ENCODE measurements at places on chromosomes 11 and 22. TPM values are rescaled to one million over a fixed set of nuclear protein-coding genes. Genes with fewer than 3 reads are reported as not detected.
A peak's percentile ranks its signal among the peaks of the same experiment; 100 is the strongest.

GRCh38 chr11:121717296-121717695, 264.5 kb upstream of the SORL1-AS1 start:
- H3K36me3 ChIP-seq: no peaks in the 10 kb centered on the region
- no peak for DNase-seq
- no peak overlapping the region for H3K4me3 ChIP-seq
- no peak overlapping the region for H3K27ac ChIP-seq

DNA sequence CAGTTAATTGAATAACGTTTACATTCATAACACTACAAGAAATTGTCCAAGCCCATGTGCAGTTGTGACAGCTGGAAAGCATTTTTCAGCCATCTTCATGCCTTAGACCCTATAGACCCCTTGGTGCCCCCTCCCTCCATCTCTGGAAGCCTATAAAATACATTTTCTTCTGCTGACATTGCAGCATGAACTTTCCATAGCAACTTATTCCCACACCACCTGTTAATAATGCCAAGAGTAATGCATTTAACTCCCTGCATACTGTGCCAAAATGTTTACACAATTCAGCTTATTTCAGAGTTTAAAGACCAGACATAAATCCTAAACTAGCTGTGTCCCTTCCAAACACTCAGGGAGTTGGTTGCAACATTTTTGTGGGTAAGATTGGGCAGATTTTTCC, 143.0 kb upstream of the ARHGAP20 start:
- H3K4me3 ChIP-seq: no peak overlapping the region
- no peaks in the 10 kb centered on the region for H3K36me3 ChIP-seq
- no peak for DNase-seq
- no peaks in the 10 kb centered on the region for H3K4me1 ChIP-seq
- H3K27me3 ChIP-seq: peaks cover 11% of the 10 kb centered on the region

GRCh38 chr11:12694183-12694531, 19.9 kb downstream of the TEAD1 start:
- no peak overlapping the region for H3K27ac ChIP-seq
- no peak for DNase-seq
- peaks cover 12% of the 10 kb centered on the region for H3K4me1 ChIP-seq
- no peak overlapping the region for H3K4me3 ChIP-seq

DNA sequence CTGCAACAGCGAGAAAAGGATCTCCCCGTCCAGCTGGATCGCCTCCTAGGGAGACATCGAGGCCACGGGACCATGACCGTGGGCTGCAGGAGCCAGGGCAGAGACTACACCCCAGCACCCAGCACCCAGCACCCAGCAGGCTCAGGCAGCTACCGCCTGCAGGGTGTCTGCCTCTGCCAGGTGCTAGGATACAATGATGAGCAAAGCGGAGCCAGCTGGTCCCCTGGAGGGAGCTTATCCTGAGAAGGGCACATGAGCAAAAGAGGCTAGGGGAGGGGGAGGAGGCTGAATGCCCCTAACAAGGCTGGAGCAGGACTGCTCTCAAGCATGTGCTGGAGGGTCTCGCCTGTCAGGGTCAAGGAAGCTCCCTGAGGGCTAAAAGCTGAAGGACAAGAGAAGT, 4.8 kb upstream of the CASTOR1 start:
- H3K27me3 ChIP-seq: no peaks in the 10 kb centered on the region
- no peak overlapping the region for H3K4me3 ChIP-seq
- H3K27ac ChIP-seq: no peak overlapping the region
- DNase-seq: no peak
- peaks cover 7% of the 10 kb centered on the region for H3K36me3 ChIP-seq
- H3K4me1 ChIP-seq: peaks cover 42% of the 10 kb centered on the region

DNA sequence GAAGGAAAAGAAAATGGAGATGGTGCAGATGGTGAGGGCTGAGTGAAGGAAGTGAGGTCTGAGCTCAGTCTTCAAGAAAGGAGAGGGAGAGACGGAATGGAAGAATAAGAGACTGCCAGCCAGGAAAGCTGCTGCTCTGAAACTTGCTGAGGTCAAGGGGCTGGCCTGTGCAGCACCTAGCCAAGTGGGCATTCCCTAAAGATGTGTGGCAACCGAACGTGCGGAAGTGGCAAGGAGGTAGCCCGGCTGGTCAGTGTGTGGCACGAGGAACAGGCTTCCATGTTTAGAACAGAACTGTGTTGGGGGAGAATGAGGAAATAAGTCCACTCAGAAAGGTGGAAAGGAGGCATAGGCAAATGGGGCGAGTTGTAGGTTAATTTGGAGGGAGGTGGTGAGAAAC, 7.6 kb upstream of the IGSF9B start:
- no peak overlapping the region for H3K27ac ChIP-seq
- no peaks in the 10 kb centered on the region for H3K36me3 ChIP-seq
- H3K4me1 ChIP-seq: peaks cover 12% of the 10 kb centered on the region
- DNase-seq: no peak

DNA sequence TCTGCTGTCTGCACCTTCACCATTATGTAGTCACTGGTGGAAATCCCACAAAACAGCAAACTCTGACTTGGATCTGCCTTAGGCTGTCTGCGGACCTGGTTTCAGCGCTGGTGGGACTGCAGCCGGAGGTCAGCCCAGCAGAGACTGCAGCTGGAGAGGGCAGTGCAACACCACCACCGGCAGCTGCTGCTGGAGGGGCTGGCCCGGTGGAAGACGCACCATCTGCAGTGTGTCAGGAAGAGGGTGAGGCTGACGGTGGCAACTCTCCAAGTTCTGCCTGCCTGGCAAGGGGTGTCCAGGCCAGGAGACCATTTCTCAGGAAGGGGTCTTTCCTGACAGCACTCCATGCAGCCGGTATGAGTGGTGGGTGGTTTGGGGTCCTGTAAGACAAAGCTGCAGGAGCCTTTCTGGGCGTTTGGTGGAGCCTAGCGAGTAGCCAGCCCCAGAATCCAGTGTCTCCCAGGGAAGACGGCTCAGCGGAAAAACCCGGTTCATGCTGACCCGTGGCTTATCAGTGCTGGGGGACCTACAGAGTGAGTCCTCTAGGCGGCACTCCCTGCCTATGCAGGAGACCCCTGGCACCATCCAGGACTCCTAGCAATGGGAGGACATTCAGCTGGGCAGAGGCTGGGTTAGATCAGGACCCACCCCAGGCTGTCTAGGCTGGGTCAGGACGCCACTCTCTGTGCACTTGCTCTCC, 50.8 kb downstream of the PISD start:
- peaks cover 40% of the 10 kb centered on the region for H3K36me3 ChIP-seq
- H3K4me3 ChIP-seq: no peak overlapping the region
- H3K27ac ChIP-seq: peak overlapping the region; percentile 19
- DNase-seq: no peak
- H3K4me1 ChIP-seq: peaks cover 20% of the 10 kb centered on the region
- H3K27me3 ChIP-seq: no peaks in the 10 kb centered on the region

Gene BTG4
- total RNA-seq: not detected

Gene EWSR1
- 302 TPM for total RNA-seq

Gene CTSW
- total RNA-seq: 11.1 TPM

Gene NUP98
- 90.6 TPM for total RNA-seq

Gene KBTBD3
- 7.0 TPM for total RNA-seq
